ENCODE measurements at places on chromosomes 6 and 20. TPM values are rescaled to one million over a fixed set of nuclear protein-coding genes. Genes with fewer than 3 reads are reported as not detected.

The MOG gene
- 0.31 TPM for total RNA-seq

The SLC22A2 gene
- total RNA-seq = 1.4 TPM

The LY6G6C gene
- total RNA-seq = not detected

The PHACTR2 gene
- 131 TPM for total RNA-seq

The ARFGEF2 gene
- 21.5 TPM for total RNA-seq

The TINAG gene
- not detected for total RNA-seq

The DIDO1 gene
- 83.2 TPM for total RNA-seq

The HDGFL1 gene
- not detected for total RNA-seq

The SNX21 gene
- total RNA-seq = 16.8 TPM

GRCh38 chr20:57330998-57331397 lies 1.4 kb downstream of the SPO11 start:
- no peak overlapping the region for H3K27ac ChIP-seq
- no peak for DNase-seq
- H3K27me3 ChIP-seq = no peaks in the 10 kb centered on the region
- no peak overlapping the region for H3K4me3 ChIP-seq
- H3K4me1 ChIP-seq = 0 out of 2 replicates have a peak, but pooled peaks cover 3% of the 10 kb centered on the region

DNA sequence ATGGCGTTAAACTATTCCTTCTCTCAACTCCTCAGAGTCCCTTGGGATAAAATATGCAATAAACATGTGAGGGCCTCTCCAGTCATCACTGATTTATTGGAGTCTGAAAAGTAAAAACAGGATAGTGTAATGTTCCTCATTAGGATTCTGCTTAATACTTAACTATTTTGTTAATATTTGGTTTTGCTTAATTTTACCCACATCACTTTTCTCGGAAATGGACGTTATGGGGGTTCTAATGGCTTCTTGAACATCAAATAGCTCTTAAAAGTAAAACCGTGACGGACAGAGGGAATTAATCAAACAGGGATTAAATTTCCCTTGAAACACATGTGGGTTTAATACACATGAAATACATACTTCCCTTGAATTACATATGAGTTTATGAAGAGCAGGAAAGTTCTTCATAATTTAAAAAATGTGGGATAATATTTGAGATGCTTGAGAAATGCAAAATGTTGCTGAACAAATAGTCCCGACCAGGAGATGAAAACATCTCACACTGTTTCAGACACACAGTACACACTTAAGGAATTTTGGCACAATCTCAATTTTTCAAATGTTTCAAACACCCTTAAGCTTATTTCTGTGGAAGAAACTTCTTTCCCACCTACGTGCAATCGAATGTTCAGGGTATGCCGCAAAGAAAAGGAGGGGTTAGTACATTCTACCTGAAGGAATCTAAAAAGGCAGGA lies 38.4 kb upstream of the EIF2S2 start:
- DNase-seq = no peak
- no peak overlapping the region for H3K27ac ChIP-seq
- H3K36me3 ChIP-seq = no peaks in the 10 kb centered on the region
- no peak overlapping the region for H3K4me3 ChIP-seq
- H3K27me3 ChIP-seq = peaks cover 7% of the 10 kb centered on the region
- H3K4me1 ChIP-seq = no peaks in the 10 kb centered on the region

- no peak overlapping the region for H3K4me3 ChIP-seq
- no peaks in the 10 kb centered on the region for H3K27me3 ChIP-seq
- no peak overlapping the region for H3K27ac ChIP-seq
- peaks cover 2% of the 10 kb centered on the region for H3K36me3 ChIP-seq
- no peak for DNase-seq
- peaks cover 2% of the 10 kb centered on the region for H3K4me1 ChIP-seq
These were observed 15.9 kb downstream of the AGPAT4 start for GRCh38 chr6:161257793-161258457.

DNA sequence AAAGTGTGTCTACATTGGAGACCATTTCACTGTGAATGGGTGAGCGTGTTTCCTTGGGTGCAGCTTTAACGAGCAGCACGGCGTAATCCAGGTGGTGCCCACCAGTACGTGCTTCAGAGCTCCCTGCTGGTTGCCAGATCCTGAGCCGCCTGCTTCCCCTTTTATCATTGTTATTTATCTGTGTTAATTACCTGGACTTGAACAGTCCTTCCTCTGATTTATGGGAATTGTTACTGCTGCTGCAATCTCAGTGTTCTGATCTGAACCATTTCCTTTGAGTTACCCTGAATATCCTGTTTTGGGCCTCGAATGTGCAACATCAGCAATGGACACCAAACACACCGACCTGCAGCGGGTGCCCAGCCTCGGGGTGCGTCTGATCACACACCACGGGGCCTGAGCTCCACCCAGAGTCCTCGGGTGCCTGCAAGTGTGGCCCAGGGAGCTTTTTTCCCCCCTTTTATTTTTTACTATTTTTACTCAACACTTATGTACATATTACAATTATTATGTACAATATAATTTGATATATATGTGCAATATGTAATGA lies 81.3 kb downstream of the RPP40 start:
- no peak overlapping the region for H3K4me3 ChIP-seq
- no peaks in the 10 kb centered on the region for H3K27me3 ChIP-seq
- no peak overlapping the region for H3K27ac ChIP-seq
- H3K36me3 ChIP-seq = no peaks in the 10 kb centered on the region
- DNase-seq = no peak
- H3K4me1 ChIP-seq = peaks cover 20% of the 10 kb centered on the region

DNA sequence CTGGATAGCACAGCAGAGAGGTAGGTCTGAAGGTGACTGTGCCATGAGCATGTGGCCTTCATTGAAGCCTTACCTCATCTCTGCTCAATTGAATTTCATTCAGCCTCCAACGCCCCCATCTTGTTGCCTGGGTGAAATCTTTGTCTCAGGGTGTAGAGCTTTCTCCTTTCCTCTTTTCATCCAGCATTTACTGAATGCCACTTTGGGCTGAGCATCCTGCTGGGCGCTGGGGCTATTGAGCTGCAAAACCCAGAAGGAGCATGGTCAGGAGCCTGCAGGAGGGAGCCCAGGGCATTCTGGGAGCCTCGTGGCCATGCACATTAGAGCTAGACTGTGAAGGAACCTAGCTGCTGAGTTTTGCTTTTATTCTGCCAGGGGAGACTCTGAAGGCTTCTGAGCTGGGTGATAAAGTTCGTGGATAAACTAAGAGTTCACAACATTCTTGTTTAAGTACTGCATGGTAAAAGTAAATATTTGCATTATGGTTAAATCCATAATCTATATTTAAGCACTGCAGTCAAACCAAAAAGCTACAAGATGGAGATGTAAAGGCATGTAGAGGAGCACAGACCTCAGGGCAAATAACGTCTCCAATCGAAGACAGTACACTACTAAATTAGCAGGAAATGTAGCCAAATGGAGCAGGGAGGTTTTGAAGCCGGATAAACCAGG lies 13.2 kb upstream of the ASXL1 start:
- no peak overlapping the region for H3K27ac ChIP-seq
- peak; percentile 52 for DNase-seq
- H3K27me3 ChIP-seq = no peaks in the 10 kb centered on the region
- no peaks in the 10 kb centered on the region for H3K36me3 ChIP-seq
- H3K4me1 ChIP-seq = peaks cover 11% of the 10 kb centered on the region
- no peak overlapping the region for H3K4me3 ChIP-seq

GRCh38 chr6:3288711-3289663 lies 30.2 kb downstream of the PSMG4 start:
- H3K4me1 ChIP-seq = no peaks in the 10 kb centered on the region
- no peaks in the 10 kb centered on the region for H3K27me3 ChIP-seq
- no peaks in the 10 kb centered on the region for H3K36me3 ChIP-seq
- H3K4me3 ChIP-seq = no peak overlapping the region

DNA sequence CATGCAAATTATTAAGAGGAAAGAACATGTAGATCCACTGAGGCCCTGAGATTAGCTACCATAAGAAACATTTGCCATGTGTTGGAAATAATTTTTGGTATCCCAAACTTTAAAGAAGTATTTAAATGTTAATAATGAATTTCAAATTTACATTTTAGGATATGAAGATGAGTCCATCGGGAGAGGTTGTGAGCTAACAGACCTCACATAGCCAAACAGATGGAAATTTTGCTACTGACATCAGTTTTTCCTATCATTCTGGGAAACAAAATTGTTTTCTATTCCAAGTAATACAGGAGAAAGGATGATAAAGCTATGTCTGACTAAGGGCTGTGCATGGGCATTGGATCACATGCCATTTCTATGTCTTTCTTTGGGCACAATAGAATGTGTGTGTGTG lies 809.6 kb downstream of the TENT5A start:
- H3K36me3 ChIP-seq = no peaks in the 10 kb centered on the region
- no peak overlapping the region for H3K4me3 ChIP-seq
- no peaks in the 10 kb centered on the region for H3K27me3 ChIP-seq
- H3K4me1 ChIP-seq = no peaks in the 10 kb centered on the region

GRCh38 chr20:20820785-20821483 lies 108.5 kb upstream of the RALGAPA2 start:
- no peak overlapping the region for H3K27ac ChIP-seq
- no peaks in the 10 kb centered on the region for H3K36me3 ChIP-seq
- peaks cover 16% of the 10 kb centered on the region for H3K4me1 ChIP-seq
- peaks cover 2% of the 10 kb centered on the region for H3K27me3 ChIP-seq
